Stimulated activated CD4-positive, alpha-beta T cell treated with anti-CD3 and anti-CD28 coated beads, Interleukin-12 subunit alpha, Interleukin-12 subunit beta, amount 100 ng/mL, for 4 hours (primary cell): ENCODE measurements at places on chromosomes 3 and 15.

GRCh38 chr3:7876741-7877297, 624.8 kb upstream of the LMCD1 start:
- DNase-seq = peak; percentile 23

- no peak for DNase-seq
These were observed 135.3 kb downstream of the DIPK2A start for GRCh38 chr3:144106970-144107369.

- no peak for DNase-seq
These were observed 79.8 kb downstream of the FOXP1 start for GRCh38 chr3:71503525-71504249.

DNA sequence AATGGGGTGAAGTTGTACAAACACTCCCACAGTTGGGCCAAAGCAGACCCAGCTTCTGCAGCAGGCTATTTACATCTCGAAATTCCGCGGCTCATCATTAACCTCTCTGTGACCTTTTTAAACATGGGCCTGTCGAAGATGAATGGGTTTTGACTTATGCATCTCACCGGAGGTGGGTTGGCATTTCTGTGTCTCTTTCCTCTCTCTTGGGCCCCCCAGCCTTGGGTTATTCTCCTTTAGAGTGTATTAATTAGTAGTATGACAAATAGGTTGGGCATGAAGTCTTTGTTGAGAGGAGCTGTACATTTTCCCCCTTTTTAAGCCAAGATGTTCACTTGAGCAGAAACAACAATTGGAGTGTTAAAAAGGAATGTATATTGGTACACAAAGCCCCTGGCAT, 9.8 kb downstream of the SMAD6 start:
- no peak for DNase-seq

- DNase-seq = no peak
These were observed 146.6 kb downstream of the CHSY1 start for GRCh38 chr15:101105059-101105891.

GRCh38 chr3:113273604-113274378, 62.4 kb downstream of the BOC start:
- no peak for DNase-seq

GRCh38 chr3:171809861-171810628, at the start of gene PLD1:
Gene PLD1, minus strand, starts transcription at chr3:171810483. Its CDS starts 72,432 bp downstream, at chr3:171738051.
- DNase-seq = peak; percentile 30
